ENCODE measurements at places on chromosomes 4 and X.

DNA sequence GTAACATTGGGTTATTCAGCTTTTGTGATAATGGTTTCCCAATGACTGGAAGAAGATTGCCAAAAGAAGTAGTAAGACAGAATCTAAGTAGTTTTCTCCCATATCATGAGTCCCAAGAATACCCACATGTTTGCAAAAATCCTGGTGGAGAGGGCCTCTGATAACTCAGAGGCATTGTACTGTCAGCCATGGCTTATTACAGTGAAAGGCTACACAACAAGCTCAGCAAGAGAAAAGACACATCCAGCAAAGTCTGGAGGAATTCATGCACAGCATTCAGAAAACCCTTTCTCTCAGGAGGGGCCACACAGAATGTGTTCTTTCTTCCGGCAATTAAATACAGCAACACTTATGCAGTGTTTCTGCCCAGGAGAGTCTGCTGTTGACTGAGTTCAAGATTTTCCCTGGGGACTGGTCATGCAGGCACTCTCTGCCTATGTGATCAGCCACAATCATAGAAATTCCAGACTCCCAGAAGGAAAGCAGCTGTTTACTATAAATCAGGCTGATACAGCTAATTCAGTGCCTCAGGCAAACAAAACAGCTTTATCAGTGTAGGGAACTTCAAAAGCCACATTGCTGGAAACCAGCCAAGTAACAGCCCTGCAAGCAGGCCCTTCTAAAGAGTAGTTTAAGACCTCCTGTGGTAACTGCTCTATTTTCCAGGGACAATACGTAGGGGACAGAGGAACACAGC lies 937.1 kb downstream of the CCSER1 start:
- no peak for DNase-seq

DNA sequence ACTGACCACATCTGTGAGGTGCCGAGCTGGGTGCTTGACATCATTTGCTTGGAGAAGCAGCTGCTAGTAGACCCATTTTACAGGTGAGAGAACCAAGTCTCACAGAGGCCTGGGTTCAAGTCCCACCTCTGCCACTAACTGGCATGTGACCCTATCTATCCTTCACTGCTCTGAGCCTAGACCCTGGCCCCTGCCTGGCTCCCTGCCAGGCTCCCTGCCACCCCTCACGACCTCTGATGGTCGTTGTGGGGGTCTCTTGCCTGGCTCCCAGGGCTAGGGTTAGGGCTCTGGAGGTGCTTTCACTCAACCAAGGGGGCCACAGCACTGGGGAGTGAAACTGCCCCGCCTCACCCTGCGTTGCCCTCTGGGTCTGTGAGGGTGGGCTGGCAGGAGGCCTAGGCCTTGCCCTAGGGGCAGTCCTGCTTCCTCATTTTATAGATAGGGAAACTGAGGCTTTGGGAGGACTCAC lies 7.2 kb upstream of the ADD1 start:
- DNase-seq = no peak

DNA sequence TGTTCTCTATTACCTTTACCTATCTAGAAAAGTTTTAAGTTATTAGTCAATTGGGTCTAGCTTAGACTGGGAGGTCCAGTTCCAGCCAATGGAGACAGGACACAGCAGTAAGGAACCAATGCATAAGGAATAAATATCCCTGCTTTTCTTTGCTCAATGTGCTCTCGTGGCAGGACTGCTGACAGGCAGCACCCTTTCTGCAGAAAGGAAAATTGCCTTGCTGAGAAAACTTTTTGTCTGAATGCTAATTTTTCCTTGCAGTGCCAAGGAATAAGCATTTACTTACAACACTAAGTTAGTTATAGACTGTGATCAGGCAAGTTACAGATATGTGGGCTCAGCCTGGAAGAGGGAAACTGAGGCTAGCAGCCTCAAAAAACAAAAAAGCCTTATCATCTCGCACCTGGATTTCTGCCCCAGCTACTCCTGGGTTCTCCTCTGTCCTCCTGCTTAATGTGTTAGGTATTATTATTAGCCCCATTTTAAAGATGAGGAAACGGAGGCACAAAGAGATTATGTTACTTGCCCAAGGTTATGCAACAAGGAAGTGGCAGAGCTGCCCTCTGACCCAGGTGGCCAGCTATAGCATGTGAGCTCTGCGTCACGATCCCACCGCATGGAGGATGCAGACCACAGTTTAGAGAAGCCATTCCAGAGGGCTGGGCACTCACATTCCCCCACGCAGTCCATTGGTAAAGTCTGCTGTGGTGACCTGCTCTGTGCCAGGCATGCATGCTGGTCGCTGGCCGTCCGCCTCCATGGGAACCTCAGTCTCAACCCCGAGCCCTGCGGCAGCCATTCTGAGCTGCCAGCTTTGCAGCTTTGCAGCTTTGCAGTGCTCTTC lies 40.5 kb upstream of the C4orf50 start:
- DNase-seq = no peak

DNA sequence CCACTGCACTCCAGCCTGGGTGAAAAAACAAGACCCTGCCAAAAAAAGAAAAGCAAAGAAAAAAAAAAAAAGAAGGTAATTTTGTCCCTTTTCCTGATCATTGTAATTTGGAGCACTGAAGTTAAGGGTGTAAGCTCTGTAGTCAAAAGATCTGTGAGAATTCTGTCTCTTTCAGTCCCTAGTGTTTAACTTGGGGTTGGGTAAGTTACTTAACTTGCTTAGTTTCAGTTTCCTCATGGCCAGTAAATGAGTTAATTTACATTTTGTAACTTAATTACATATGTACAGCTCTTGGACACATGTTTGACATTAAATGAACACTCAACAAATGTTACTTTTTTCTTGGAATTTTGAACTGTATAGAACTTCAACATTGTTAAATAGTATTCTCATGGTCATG lies 10.9 kb upstream of the UBE2K start:
- no peak for DNase-seq

DNA sequence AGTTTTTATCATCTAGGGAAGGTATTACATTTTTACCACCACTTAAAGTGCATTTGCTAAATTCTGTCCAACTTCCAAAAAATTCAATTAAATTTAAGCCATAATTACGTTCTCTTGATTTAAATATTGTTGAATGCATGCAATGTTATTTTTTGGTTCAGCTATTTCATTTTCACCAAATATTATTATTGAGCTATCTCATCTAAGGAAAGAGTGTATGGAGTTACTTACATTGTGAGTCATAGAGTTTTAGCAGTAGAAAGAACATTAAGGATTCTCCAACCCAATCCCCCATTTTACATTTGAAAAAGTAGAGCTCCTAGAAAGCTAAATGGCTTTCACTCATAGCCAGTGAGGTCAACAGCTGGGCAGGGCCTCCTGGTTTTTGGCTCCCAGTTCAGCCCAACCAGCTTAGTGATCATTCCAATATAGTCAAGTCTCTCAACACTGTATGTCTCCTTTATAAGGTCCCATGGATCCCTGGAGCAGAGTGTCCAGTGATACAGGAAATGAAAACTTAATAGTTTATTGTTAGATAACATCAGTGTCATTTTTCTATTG lies 60.5 kb downstream of the NDNF start:
- no peak for DNase-seq

All from CD4-positive, alpha-beta T cell (primary cell).